ENCODE measurements at places on chromosomes 1 and 21.
A peak's percentile ranks its signal among the peaks of the same experiment; 100 is the strongest.

DNA sequence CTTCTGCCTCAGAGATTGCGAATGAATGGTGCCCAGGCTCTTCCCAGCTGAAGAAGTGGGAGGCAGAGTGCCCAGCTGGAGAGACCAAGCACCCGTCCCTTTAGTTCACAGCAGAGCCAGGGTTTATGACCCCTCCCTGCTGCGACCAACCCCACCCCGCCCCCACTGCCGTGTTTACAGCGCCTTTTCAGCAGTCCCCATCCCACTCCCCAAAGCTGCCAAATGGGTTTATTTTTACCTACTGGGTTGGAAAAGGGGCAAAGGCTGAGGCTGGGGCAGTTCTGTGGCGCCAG is 23.6 kb downstream of the DYRK3 start:
- DNase-seq, result no peak

GRCh38 chr21:33949516-33950430 is 34.2 kb upstream of the ATP5PO start:
- DNase-seq, result no peak

GRCh38 chr1:192401825-192402224 is 85.0 kb downstream of the RGS21 start:
- no peak for DNase-seq

DNA sequence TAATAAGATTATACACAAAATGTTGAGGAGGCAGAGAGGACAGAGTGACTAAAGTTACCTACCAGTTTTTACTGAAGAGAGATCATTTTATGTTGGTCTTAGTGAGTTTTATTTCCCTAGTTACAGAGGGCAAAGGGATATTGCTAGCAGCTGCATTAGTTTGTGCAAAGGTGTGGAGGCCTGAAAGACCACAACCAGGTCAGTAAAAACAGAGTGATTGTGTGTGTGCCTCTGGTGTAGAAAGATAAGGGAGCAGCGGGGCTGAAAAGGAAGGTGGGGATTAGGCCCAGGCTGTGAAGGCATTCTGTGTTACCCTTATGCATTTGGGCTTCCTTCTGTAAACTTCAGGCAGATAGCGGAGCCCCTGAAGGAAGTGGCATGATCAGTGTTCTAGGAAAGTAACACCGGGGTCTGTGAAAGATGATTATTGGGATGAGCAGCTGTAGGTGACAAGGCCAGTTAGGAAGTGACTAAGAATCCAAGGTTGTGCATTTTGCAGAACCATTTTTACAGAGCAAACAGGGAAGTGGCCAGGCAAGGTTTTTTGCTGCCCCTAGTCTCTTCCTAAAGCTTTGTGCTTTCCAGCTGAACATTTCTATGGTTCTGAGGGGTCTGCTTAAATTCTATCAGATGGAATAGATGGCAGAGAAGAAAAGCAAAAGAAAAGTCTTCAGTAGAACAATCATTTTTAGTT is 3.7 kb downstream of the GADD45A start:
- no peak for DNase-seq

DNA sequence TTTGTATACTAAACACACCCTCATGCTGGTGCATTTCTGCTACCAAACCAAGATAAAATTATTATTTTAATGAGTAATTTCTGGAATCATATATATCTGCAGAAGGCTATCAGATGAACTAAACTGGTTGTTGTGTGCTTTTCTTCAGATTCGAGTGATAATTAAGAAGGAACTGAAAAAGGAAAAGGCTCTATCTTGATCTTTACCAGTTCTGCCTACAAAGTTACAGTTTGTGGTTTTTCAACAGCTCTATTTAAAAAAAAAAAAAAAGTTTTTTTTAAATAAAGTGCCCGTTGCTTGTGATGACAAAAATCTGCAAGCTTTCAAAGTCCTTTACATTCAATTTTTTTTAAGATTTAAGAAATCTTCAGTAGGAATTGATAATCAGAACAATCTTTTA is 13.6 kb downstream of the DENND1B start:
- no peak for DNase-seq

DNA sequence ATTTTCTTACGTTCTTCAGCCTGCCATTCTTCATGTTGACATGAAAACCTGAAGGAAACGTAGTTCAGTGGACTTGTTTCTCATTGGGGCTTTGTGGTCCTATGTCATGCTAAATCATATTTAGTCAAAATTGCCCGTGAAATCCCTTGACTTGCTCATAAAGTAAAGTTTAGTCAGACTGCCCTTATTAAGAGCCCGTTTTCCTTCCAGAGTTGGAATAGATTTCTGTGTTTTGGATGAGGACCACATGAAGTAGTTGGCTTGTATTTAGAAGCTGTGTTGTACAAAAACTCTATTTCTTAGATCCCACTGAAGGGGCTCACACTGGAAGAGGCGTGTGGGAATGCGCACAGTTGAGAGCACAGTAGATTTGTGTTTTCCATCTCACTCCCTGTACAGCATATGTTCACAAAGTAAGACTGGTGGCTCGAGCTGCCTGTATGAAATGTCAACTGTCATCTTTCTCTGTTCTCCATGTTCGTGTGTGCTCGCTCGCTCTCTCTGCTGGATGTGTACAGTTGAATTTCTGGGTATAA is 42.4 kb downstream of the CAMTA1 start:
- no peak for DNase-seq

- DNase-seq, result no peak
These were observed 380 bp downstream of the COL18A1 start for GRCh38 chr21:45405271-45405818.

- peak; percentile 11 for DNase-seq
These were observed 490.8 kb upstream of the ADGRL4 start for GRCh38 chr1:79497193-79497773.

DNA sequence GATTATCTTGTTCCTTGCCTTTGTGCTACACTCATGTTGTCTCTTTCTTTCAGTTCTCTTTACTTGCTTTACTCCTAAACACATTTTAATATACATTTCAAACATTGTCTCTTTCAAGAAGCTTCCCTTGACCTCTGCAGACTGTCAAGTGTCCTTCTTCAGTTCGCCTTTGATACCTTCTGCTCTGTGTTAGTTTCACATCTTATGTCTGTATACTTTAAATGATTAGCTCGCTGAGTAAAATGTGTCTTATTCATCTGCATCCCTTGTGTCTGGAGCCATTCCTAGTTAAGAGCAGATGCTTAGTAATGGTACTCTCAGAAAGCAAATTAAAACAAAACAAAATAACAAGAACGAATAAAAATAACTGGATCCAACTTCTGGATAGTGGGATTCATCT is 303.3 kb downstream of the S1PR1 start:
- DNase-seq, result no peak

- no peak for DNase-seq
These were observed 10.1 kb downstream of the TADA1 start for GRCh38 chr1:166865926-166866325.

DNA sequence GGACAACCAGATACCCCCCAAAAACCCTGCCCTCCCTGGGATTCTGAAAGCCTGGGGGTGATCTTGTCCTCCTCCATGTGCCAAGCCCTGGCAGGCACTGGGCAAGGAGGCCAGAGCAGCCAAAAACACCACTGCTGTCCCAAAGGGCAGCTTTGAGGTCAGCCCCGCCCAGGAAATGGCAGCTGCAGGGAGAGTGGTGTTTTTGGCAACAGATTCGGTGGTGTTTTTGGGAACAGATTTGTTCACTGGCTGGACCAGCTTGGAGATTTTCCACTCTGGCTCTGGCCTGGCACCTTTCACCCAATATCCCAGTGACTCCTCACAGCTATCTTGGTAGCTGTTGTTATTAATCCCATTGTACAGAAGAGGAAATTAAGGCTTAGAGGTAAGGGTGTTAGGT is 34.7 kb downstream of the LRP8 start:
- DNase-seq, result no peak

- DNase-seq, result no peak
These were observed 197.6 kb upstream of the VAMP3 start for GRCh38 chr1:7573481-7573880.

DNA sequence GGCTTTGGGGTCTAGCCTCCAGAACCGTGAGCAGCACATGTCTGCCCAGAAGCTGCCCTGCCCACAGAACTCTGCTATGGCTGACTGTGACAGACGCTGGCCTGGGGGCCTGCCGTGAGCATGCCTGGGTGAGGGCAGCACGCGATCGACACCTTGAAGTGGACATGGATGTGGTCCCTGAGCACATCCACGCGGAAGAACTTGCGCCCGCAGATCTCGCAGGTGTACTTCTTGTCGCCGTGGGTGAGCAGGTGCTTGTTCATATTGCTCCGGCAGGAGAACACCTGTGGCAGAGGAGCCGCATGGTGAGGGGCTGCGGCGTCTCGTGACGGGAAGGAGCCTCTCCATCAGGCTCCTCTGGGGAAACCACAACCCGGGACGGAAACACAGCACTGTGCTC is 56.0 kb downstream of the PRDM15 start:
- no peak for DNase-seq

- DNase-seq, result no peak
These were observed 92.9 kb downstream of the RYR2 start for GRCh38 chr1:237134929-237135328.

DNA sequence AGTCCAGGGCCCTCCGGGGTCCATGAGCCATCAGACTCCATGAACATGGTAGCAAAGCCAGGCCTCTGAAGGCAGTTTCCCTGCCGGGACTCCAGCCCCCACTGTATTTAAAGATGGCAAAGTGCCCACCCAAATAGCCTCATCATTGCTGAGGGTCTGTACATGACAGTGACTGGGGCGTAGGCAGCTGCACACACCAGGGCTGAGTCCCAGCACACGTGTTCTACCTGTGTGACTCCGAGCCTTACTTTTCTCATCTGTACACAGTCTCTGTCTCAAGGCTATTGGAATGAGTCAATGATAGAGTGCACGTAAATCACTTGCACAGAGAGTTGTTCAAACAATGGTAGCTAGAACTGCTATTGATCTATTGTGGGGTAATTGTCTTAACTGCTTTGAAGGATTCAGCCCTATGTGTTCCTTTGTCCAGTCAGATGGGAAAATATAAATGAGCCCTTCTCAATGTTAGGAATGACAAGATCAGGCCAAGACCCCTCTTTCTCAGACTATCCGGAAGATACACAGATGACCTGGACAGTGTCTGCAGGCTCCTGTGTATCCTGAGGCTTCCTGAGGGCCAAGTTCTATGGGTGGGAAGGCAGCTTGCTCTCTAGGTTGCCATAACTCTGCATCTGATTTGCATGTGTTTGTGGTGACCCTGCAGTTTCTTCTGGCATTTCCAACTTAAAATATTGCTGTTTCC is 48.9 kb downstream of the RASSF5 start:
- no peak for DNase-seq

DNA sequence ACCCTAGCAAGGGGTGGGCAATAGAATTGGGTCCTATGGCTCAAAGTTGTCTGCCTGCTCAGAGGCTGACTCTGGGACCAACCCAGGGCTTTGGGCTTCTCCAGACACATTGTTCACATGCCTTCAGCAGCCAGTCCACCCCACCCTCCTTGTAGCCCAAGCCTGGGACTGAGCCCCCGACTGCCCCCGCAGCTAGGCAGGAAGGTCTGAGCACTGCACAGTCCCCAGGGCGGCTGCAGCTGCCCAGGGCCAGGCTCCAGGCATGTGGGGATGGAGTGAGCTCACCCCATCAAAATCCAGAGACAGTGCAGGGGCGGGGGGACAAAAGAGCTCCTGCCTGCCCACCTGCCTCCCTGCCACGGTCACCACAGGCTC is 35.6 kb downstream of the HSPG2 start:
- no peak for DNase-seq

GRCh38 chr1:207838156-207839082 is 72.5 kb downstream of the CD34 start:
- no peak for DNase-seq

DNA sequence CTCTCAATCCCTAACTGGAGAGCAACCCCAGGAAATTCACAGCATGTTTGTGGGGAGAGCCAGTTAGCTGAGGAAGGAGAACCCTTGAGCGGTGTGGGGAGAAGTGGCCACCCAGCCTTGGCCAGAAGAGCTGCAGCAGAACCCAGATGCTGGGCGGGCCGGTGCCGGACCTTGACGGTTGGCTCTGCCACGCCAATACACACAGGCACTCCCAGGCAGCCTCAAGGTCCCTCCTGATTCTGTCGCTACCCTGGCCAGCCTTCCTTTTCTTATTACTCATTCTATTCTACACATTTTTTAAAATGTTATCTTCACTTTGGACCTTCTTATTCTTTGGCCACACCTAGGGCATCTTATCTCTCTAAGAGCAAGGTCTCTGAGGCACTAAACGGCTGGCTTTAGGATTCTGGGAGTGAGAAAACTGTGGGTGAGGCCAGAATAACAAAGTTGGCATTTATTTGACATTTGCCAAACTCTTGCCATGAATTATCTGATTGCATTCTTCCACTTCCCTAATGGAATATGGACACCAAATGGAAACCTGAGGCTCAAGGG is 50.4 kb upstream of the GPR37L1 start:
- no peak for DNase-seq

- DNase-seq, result no peak
These were observed 37.3 kb downstream of the RGS4 start for GRCh38 chr1:163106364-163106987.

GRCh38 chr1:168514455-168514854 is 29.3 kb downstream of the XCL2 start:
- DNase-seq, result no peak

GRCh38 chr1:114828251-114828650 is 26.4 kb upstream of the SYCP1 start:
- no peak for DNase-seq

GRCh38 chr1:6971048-6971447 is 185.8 kb downstream of the CAMTA1 start:
- no peak for DNase-seq

- no peak for DNase-seq
These were observed 43.0 kb upstream of the CRNN start for GRCh38 chr1:152457071-152457470.

DNA sequence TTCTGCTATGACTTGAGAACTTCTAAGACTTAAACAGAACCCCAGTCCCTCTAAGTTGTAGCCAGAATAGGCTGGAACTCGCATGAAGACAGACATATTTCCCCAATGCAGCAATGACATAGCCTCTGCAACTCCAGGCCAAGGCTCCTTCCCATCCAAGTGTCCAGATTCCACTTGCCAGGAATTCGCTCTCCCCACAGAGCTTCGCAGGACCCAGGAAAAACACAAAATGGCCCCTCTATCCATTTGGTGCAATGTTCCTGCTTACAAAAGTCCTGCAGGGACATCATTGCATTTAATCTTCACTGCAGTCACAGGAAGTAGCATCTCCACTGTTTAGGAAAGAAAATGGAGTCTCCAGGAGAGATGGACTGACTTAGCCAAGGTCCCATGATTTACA is 147.5 kb upstream of the KLHDC7A start:
- no peak for DNase-seq

GRCh38 chr1:203746281-203746680 is 18.7 kb upstream of the LAX1 start:
- DNase-seq, result no peak

- no peak for DNase-seq
These were observed 3.9 kb downstream of the EEIG2 start for GRCh38 chr1:108563808-108564207.

GRCh38 chr21:32330784-32331311 is 32.2 kb downstream of the MRAP start:
- DNase-seq, result no peak

- DNase-seq, result no peak
These were observed 402.4 kb upstream of the PROX1 start for GRCh38 chr1:213585402-213585801.

GRCh38 chr1:247471445-247472016 is 13.6 kb upstream of the OR2B11 start:
- DNase-seq, result no peak

All from LNCaP clone FGC (cell line).